ENCODE measurements at places on chromosomes 1 and 21. TPM values are rescaled to one million over a fixed set of nuclear protein-coding genes. Genes with fewer than 3 reads are reported as not detected.

The LCE2C gene
- total RNA-seq = not detected

The EPHA8 gene
- total RNA-seq = 0.09 TPM

The S100A5 gene
- total RNA-seq = 1.3 TPM

The HLCS gene
- 6.5 TPM for total RNA-seq
